ENCODE measurements at places on chromosomes 3 and 15.

GRCh38 chr3:24936574-24936973, 441.9 kb upstream of the THRB start:
- DNase-seq = no peak

DNA sequence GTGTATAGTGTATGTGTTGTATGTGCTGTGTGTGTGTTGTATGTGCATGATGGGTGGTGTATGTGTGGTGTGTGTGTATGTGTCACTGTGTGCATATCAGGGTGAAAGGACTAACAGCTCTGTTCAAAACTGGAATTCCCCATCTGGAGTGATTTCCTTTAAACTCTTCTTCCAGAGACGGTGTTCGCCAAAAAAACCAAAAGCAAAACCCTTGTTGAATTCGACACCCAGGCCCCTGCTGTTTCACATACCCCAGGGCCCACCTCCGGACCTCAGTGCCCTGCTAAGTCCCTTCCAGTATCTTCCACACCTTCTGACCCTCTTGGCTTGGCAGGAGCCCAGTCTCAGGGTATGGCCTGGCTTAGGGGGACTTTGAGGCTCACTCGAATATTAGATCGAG, 44.9 kb upstream of the SEC13 start:
- no peak for DNase-seq

- no peak for DNase-seq
These were observed 267.7 kb downstream of the ZBTB20 start for GRCh38 chr3:114879059-114880031.

DNA sequence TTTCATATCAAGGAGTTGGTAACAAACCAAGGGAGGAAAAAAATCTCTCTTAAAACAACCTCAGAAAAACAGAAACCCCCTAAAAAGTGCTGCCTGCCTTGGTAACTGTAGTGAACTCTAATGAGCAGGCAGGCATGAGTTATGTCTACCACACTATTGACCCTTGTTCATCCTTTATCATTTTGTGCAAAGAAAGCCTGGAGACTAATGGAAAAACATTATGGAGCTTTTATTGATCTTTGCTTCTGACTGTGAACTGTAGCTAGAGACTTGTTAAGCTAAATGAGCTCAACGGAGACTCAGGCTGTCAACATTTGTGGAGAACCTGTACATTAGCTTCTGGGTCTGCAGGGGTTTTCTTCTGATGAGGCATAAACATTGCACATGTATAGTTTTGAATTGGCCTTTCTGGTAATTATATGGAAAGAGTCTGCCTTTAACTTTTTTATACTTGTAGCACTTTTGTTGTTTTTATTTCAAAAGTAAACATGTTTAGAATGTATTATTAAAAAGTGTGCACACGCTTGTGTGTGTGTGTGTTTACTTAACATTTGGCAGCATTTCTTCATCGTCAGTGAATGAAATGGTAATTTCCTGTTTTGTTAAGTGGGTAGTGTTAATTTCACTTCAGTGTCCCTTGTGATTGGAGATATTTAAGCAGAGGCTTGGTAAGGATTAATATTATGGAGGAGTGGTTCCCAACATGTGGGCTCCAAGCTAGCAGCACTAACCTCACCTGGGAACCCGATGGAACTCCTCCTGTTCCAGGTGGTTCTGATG, 15.9 kb upstream of the SPTSSB start:
- DNase-seq = no peak

DNA sequence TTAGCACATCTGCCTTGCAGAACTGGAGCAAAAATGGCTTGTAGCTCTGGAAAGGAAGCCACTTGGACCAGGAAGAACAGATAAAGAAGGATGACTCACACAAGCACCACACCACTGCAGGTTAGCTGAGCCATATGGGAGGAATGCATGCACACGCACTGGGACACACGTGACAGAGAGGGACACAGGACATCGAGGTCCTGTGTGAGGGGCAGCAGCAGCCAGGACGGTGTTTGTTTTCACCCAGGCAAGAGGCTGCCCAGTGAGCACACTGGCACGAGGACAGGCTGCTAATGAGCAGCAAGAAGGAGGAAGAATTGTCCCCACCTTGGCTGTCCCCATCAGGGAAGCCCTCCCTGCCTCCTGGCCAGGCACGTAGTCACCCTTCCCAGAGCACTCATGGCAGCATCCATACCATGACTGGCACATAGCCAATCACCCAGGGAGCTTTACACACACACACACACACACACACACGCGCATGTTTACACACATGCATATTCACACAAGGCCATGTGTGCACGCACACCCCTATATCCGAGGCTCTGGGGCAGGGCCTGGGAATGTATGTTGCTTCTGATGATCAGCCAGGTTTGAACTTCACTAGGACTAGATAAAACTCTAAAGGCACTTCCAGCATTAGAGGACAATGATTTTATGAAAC, 24.0 kb upstream of the SPTBN5 start:
- no peak for DNase-seq

DNA sequence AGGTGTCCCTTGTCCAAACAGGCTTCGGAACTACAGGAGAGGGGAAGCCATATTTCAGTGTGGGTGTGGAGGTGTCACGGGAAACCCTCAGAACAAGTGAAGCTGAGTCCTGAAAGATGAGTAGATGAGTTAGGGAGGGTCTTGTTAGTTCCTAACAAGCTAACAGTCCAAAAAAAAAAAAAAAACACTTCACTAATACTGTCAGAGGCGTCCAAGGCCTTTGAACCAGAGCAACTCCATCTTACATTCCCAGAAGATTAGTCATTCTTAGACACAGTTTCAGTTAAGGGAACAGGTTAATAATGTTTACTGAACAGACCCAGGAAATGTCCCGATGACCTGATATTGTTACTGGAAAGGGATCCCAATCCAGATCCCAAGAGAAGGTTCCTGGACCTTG, 7.0 kb upstream of the ATP8B4 start:
- DNase-seq = no peak

- DNase-seq = no peak
These were observed 211.6 kb downstream of the GBE1 start for GRCh38 chr3:81549831-81550230.

- DNase-seq = no peak
These were observed 414.5 kb downstream of the GRM7 start for GRCh38 chr3:7275396-7275795.

DNA sequence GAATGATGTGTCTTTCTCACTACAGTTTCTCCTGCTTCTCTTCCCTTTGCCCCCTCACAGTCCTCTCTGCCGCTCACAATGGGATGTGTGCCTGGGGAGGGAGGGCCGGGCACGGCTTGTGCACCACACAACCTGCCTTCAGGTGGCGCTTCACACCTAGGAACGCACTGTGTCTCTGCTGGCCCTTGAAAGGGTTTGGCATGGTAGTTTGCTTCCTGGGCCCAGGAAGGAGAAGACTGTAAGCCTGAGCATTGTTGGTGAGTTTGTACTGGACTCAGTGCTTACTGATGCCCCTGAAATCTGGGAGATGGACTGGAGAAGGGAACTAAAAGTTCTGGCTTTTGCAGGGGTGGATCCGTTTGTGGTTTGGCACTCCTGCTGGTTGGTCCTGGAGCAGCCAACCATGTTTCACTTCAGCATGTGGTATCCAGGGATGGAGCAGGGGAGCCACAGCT, 9.2 kb downstream of the ALPK3 start:
- DNase-seq = no peak

DNA sequence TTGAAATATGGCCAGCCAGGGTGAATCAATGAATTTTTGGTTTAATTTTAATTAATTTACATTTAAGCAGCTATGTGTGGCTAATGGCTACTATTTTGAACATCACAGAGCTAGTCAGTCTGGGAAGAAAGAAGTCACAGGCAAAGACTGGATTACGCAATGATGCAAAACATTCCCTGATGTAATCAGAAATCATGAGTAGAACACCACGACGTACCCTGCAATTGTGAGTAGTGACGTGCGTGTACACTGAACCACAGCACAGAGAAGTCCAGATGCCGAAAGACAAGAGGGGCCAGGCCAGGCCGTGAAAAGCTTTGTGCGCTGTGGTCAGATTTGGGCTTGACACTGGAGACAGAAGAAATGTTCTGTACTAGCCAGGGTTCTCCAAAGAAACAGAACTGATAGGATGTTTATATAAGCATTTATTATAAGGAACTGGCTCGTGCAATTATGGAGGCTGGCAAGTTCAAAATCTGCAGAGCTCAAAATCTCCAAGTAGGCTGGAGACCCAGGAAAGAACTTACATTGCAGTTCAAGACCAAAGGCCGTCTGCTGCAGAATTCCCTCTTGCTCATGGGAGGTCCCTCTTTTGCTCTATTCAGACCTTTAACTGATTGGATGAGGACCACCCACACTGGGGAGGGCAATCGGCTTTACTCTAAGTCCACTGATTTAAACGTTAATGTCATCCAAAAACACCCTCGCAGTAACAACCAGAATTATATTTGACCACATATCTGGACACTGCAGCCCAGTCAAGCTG, 44.6 kb downstream of the SH3BP5 start:
- no peak for DNase-seq

DNA sequence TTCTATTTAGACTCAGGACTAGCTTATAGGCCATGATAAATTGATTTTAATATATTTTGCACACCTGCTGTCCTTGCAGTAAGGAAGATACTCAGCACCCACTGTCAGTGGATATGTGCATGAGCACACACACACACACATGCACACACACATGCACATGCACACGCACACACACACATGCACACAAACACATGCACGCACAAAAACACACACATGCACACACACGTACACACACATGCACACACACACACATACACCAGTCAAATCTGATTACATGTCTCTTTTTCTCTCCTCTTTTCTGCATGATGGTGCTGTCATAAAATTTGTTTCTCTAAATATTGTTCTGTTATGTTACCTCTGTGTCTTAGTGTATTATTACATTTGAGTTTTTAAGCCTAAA, 87.3 kb upstream of the OSTN start:
- DNase-seq = no peak

GRCh38 chr3:137743608-137744007, 20.5 kb upstream of the SOX14 start:
- no peak for DNase-seq

DNA sequence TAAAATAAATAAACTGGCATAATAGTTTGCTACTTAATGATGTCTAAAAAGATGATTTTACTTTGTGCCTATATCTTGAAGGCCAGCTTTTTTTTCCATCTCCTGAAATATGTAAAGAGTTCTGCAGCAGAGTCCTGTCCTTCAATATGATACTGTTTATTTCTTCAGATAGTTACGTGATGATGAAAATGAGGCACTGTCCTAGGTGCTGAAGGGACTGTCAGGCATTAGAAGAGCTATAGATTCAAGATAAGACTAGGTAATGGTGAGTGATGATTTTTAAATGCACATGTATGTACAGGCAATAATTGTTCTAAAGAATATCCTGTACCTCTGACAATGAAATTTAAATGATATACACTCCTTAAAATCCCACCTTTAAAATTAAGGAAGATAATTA, 326.9 kb upstream of the DNAJC19 start:
- no peak for DNase-seq

DNA sequence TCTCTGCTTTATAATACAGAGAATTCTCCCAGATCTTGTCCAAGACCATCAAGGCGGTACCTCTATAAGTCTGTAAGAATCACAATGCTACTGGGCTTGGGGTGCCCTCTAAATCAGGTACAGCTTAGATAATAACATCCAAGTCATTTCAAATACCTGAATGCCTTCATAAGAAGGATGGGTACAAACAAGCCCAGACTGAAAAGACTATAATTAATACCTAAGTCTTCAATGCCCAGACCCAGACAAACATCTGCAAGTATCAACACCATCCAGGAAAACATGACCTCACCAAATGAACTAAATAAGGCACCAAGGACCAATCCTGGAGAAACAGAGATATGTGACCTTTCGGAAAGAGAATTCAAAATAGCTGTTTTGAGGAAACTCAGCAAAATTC, 65.9 kb downstream of the ZMAT3 start:
- DNase-seq = no peak

DNA sequence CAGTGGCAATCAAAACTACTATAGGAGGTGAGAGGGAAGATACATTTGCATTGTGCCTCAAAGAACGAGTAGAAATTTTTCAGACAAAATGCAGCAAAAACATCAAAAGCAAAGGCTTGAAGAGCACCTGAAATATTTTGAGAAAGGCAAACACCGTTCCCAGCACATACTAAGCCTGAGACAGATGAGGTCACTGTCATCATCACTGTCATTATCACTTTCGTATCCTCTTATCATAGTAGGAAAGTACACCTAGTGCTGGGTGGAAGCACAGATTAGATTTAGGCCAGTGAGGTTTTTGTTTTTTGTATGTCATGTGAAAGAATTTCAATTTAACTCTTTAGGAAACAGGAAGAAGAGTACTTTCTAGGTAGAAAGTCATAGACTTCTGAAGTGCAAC, 222.0 kb downstream of the GABRB3 start:
- DNase-seq = no peak

DNA sequence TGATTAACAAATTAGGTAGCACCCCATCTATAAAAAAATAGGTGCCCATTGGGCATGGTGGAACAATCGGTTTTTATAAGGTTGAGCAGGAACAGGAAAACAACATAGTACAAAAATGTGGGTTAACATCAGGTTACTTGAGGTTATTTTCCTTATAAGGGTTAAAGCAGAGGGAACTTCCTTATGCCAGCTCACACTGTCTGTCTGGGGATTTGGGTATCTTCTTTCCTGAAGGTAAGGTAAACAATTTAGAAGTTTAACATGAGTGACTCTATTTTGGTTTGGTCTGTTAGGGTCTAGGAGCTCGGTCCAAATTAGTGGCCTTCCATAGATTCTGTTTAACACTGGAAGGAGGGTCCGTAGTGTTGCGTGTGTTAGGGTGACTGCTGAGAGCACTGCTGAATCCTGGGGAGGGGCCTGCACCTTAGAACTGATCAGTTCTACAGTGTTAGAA, 14.7 kb downstream of the CHD2 start:
- no peak for DNase-seq

GRCh38 chr3:30011237-30011803, 595.1 kb upstream of the TGFBR2 start:
- DNase-seq = no peak

DNA sequence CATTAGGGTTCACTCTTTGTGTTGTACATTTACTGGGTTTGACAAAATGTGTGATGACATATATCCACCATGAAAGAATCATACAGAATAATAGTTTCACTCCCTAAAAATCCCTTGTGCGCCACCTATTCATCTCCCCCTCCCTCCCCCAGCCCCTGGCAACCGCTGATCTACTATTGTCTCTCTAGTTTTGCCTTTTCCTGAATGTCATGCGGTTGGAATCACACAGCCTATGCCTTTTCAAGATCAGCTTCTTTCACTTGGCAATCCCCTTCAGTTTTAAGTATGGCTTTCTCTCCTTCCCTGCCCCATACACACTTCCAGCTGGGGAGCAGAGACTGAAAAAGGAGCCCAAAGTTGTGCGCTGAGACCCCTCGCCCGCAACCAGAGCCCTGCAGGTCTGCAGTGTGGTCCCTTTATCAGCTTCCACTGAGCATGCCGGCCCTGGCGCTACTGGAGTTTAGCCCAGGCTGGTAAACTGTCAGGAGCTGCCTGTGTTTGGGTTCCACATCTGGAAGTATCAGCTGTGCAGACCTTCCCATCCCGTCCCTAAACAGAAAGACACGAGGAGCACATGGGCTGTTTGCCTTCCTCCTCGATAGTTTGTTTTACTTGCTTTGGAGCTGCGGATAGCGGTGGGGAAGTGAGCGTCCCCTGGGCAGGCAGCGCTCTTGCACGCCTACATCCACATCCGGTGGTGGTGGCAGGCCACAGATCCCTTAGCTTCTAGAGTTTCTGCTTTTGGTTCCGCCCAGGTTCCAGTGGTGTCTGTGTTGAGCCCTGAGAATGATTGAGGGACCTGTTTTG, 12.3 kb downstream of the BOC start:
- peak; percentile 34 for DNase-seq

GRCh38 chr3:67648229-67648628, 6.2 kb downstream of the SUCLG2 start:
- no peak for DNase-seq

All from GM19239 (cell line).